ENCODE measurements at places on chromosomes 16 and 17. TPM values are rescaled to one million over a fixed set of nuclear protein-coding genes. Genes with fewer than 3 reads are reported as not detected.

The MRPL12 gene
- total RNA-seq: 14.0 TPM

The CMTM3 gene
- 1.4 TPM for total RNA-seq

The PRCD gene
- 3.3 TPM for total RNA-seq

The PAGR1 gene
- 21.5 TPM for total RNA-seq

The TMC7 gene
- 4.1 TPM for total RNA-seq

The FSCN2 gene
- total RNA-seq: 0.34 TPM

The IRX6 gene
- not detected for total RNA-seq

The CRISPLD2 gene
- total RNA-seq: 0.36 TPM
